ENCODE measurements at places on chromosomes 1 and 21. TPM values are rescaled to one million over a fixed set of nuclear protein-coding genes. Genes with fewer than 3 reads are reported as not detected.

The TMEM240 gene
- 4.0 TPM for total RNA-seq

The TNFAIP8L2 gene
- total RNA-seq, result not detected

The PAQR6 gene
- 0.36 TPM for total RNA-seq

The FCRL3 gene
- total RNA-seq, result not detected

The TP73 gene
- 0.13 TPM for total RNA-seq

The KRTAP20-4 gene
- total RNA-seq, result not detected

The MARK1 gene
- 2.8 TPM for total RNA-seq

The KRTAP12-2 gene
- not detected for total RNA-seq

The S100A16 gene
- total RNA-seq, result 530 TPM

The TFF1 gene
- total RNA-seq, result not detected

The ANGPTL3 gene
- total RNA-seq, result not detected

The CELA3B gene
- 0.40 TPM for total RNA-seq

The UBASH3A gene
- not detected for total RNA-seq

The PPOX gene
- total RNA-seq, result 11.6 TPM

The GPR25 gene
- total RNA-seq, result not detected

The SMIM1 gene
- total RNA-seq, result 0.66 TPM

The TFAP2E gene
- not detected for total RNA-seq

The E2F2 gene
- 3.9 TPM for total RNA-seq

The PRPF38A gene
- total RNA-seq, result 19.8 TPM

The CHD5 gene
- 0.07 TPM for total RNA-seq

The WNT4 gene
- 0.29 TPM for total RNA-seq

The GJC2 gene
- 0.57 TPM for total RNA-seq

The CD55 gene
- 131 TPM for total RNA-seq

The SPRR2A gene
- total RNA-seq, result not detected

The HSF2BP gene
- 1.1 TPM for total RNA-seq

The RNU1-1 gene
- under 0.01 TPM for total RNA-seq

The WNT3A gene
- total RNA-seq, result not detected

The GRIK3 gene
- total RNA-seq, result not detected

The RXFP4 gene
- total RNA-seq, result not detected

The DDX20 gene
- total RNA-seq, result 38.9 TPM

The S100A14 gene
- total RNA-seq, result not detected

The ITGB2 gene
- total RNA-seq, result not detected

The CSRP1 gene
- 364 TPM for total RNA-seq

Data from thoracic aorta endothelial cell (primary cell).